ENCODE measurements at places on chromosomes 11 and 22.

DNA sequence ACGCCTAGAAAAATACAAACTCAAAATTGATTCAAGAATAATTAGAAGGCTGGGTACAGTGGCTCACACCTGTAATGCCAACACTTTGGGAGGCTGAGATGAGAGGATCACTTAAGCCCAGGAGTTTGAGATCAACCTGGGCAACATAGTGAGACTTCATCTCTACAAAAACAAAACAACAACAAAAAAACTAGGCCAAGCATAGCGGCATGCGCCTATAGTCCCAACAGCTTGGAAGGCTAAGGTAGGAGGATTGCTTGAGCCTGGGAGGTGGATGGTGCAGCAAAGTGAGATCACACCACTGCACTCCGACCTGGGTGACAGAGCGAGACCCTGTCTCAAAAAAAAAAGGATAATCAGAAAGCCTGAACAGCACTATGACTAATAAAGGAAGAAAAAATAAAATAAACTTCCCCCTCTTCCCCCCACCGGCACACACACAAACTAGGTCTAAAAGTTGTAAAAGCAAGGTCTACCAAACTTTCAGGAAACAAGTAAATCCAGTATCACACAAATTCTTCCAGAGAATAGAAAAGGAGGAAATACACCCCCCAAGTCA, 35.8 kb downstream of the RRAS2 start:
- no peak for DNase-seq

- DNase-seq = no peak
These were observed 24.3 kb upstream of the MOB2 start for GRCh38 chr11:1510928-1511327.

- DNase-seq = no peak
These were observed 25.8 kb downstream of the KCNQ1OT1 start for GRCh38 chr11:2673871-2674471.

- peak; percentile 80 for DNase-seq
These were observed 908.3 kb upstream of the ANO3 start for GRCh38 chr11:25423436-25424199.

DNA sequence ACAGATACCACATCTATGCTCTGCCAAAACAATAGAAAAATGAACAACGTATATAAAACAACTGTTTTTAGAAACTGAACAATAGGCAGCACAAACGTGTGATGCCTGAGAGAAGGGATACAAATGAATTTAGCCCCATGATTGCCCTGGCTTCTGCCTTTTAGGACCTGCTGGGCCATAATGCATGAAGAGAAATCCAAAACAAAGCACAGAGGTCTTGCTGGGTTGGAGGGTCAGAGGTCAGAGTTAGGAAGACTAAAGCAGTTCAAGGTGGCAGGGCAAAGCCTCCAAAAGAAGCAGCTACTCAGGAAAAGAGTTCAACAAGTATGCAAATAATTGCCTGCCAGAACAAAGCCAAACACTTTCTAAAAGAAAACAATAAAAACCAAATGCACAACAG, 138.5 kb downstream of the TTC28 start:
- DNase-seq = no peak

- no peak for DNase-seq
These were observed 382.0 kb upstream of the ANO3 start for GRCh38 chr11:25949918-25950317.

- DNase-seq = no peak
These were observed 43.1 kb upstream of the TH start for GRCh38 chr11:2214527-2215229.

DNA sequence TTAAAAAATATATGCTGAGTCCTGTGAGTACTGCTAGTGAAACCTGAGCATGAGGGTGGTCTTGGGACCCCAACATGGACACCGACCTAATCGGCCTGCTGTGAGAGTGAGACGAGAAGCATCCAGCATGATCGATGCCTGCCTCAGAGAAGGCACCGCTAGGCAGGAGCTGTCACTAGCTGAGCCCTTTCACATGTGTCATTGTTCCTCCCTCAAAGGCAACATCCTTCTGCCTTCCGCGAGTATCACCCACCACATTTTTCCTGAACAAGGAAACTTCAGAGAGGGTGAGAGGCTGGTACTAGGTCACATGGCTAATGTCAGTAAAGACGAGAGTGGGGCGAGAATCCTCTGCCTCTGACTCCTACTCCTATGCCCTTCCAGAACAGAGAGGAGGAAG, 35.6 kb downstream of the AP1B1 start:
- no peak for DNase-seq

DNA sequence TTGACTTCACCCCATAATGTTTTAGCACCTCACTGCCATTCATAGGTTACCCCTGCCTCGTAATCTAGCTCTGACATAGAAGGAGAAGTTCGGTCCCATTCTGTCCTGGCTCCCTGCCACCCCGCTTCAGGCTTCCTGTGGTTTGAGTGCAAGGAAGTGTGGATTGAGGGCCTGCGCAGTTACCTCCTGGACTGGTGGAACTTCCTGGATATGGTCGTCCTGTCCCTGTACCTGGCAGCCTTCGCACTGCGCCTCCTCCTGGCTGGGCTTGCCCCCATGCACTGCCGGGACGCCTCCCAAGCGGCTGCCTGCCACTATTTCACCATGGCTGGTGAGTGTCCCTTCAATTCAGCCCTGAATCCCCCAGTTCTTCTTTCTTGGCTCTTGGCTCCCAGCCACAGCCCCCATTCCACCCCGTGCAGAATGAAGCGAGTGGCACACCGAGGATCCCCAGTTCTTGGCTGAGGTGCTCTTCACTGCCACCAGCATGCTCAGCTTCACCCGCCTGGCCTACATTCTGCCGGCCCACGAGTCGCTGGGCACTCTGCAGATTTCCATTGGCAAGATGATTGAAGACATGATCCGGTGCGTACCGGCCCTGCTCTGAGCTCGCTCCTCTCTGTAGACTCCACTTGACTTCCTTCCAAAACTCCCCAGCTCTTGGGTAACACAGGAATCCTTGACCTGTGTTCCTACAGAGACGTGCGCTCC, 15.4 kb downstream of the ART5 start:
- DNase-seq = no peak

DNA sequence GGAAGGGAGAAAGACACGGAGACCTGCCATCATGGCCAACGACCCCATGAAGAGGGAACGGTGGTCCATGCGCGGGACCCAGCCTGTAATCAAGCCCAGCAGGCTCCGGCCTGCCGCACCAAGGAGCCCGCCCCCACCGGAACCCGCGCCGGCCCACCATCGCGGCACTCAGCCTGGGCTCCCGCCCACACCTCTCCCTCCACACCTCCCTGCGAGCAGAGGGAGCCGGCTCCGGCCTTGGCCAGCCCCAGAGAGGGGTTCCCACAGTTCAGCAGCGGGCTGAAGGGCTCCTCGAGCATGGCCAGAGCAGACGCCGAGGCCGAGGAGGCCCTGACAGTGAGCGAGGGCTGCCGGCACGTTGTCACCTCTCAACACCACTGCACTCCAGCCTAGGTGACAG, 1302.8 kb upstream of the CNTN5 start:
- DNase-seq = no peak

DNA sequence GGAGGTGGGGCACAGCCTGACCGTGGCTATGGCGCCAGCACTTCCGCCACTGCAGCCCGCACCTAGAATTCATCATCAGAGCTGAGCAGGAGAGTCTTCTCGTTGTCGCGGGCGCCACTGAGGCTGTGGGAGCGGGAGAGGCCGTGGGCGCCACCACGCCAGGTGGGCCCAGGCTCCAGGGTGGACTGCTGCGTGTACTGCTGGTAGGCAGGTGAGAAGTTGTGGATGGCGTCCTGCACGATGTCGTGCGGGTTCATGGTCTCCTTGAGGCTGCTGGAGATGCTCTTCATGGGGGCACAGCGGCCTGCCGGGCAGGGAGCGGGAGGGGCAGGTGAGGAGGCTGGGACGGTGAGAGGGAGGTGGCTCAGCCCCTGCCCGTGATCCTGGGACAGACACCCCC, 19.6 kb downstream of the MAFF start:
- no peak for DNase-seq

DNA sequence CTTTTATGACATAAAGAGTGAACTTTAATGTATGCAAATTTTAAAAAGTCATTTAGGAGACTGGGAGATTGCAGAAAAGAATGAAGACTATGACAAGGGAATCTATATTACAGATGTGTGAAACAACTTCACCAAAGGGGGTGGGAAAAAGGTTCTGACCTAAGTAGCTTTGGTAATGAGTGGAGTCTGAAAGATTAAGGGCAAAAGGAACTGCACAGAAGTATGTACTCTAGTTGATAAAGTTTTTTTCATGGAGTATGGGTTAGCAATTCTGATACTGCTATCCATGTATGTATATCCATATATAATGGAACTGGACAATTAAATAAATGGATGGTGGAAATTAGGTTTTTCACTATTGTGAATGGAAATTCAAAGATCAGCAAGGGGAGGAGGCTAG, 9.2 kb downstream of the CKAP5 start:
- no peak for DNase-seq

DNA sequence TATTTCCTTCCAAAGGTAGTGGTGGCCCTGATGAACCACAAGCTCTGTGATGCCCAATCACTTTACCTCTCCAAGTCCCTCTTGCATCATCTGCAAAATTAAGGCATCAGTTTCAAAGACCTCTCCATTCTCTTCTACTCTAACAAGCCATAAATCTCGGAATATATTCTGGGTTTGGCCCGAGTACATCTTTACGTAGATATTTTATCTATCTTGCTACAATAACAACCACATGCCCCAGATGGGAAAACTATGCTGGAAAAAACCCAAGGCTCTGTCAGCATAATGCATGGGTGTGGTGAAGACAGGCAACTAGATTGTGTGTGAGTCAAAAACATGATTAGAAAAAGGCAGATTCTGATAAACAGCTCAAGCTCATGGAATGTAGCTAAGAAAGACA, 228.2 kb upstream of the BLID start:
- peak; percentile 47 for DNase-seq

DNA sequence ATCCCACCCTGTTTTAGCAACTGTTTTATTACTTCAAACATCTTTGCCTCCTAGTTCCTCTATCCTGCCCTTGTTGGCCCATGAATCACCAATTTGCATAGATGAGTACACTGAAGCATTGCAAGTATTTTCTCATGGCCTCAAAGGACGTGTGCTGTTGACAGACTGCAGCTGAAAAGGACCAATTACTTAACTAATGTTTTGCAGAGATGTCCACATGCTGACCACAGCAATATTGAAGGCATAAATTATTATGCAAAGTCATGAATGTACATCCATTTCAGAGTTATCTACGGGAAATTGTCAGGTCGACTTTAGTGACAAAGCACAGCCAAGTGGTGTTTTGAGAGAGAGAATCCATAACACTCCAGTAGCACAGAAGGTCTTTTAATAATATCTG, 64.8 kb downstream of the CADM1 start:
- DNase-seq = peak; percentile 54

DNA sequence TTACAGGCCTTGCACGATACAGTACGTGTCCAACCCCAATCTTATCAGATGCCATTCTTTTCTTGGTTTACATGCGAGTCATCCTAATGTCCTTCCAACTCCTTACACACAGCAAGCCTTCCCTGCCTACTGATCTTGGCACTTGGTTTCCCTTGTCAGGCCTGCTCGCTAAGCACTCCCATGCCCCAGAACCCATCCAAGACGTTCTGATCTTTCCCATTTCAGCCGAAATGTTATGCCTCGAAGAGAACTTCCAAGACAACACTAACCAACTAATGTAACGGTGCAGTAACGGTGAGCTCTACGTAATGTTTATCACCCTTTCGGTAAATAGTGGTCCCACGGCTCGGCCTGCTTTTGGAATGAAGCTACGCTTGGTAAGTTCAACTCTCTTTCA, 521 bp downstream of the PES1 start:
- peak; percentile 57 for DNase-seq

DNA sequence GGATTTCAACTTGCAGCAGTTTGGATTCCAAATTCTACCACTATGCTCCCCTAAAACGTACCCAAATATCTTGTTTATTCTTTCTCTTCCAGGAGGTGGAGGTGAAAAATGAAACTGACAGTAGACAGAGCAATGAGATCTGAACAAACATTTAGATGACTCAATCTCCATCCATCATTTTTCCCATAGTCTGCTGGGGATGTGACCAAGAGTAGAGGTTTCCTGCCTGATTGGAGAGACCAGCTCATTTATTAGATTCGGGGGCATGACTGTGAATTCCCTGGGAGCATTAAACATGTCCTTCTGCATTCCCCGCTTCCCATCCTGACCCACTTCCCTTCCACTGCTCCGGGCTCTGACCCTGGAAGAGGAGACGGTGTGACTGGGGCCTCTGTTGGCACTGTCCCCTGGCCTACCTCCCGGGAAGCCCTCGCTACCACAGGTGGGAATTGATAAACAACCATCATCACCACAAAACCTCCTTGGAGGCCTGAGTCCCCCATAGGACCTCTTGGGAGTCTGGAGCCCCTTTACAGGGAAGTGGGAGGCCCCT, 20.3 kb downstream of the DKK3 start:
- DNase-seq = peak; percentile 91

DNA sequence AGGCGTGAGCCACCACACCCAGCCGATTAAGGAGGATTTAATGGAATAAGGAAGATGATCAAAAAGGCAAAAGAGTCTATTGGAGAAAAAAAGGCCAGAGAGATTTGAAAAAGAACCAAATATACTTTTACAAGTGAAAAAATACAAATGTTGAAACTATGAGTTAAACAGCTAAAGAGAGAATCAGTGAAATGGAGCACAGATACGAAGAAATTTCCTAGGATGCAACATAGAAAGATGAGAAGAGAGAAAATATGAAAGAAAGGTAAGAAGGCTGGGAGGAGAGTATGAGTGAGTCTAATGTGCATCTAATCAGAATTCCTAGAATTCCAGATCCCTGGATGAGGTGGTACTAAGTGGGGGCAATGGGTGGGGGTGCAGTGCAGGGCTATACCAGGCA, 19.4 kb upstream of the CELSR1 start:
- no peak for DNase-seq

- no peak for DNase-seq
These were observed 19.5 kb downstream of the TSPAN4 start for GRCh38 chr11:862081-862661.

- peak; percentile 86 for DNase-seq
These were observed 28.3 kb upstream of the WNT11 start for GRCh38 chr11:76234416-76235232.

DNA sequence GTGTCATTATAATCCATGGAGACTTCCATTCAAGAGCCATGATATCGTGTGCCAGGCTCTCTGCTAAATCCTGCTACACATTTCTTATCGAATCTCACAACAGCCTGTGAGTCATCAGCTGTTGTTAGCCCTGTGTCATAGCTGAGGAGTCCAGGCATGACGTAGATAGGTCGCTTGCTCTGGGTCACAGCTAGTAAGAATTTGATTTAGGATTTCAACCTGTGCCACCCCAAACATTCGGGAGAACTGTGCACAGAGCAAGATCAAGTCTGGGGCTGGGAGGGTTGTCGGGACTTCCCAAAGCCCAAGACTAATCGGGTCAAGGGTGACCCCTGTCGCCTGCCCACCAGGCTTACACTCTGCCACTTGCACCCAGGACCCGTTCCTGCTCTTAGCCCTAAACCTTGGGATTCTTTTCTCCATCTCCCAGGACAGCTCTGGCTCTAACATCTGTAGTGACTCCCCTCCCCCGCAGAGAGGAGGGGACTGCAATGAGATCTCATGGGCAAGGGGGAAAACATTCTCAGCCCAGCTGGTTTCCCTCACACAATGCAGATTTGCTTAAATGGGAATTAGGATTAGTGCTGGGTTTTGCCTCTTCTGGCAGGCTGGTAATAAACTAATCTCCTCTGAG, 34.3 kb downstream of the TSPAN18 start:
- peak; percentile 94 for DNase-seq

- no peak for DNase-seq
These were observed 21.8 kb upstream of the RNASEH2C start for GRCh38 chr11:65742353-65742752.
